ENCODE measurements at places on chromosomes 11 and 22.

- DNase-seq: peak; percentile 78
These were observed 56.1 kb upstream of the PTPRJ start for GRCh38 chr11:47924184-47924691.

DNA sequence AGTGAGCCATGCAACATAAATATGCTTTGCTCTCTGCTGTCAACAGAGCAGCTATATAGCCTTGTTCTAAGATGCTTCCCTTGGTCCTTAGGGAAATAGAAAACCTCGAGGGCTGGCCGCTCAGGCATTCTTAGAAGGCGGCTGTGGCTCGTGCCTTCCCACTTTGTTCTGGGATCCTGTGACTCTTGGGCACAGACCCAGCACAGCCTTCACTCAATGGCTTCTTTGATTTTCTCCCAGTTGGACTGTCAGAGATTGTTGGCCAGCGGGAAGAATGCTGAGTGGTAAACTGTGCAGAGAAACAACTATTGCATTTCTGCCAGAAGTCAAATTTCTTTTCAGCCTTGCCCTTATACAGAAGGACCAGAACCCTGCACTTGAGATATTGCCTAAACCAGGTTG is 9.5 kb upstream of the MICAL2 start:
- peak; percentile 55 for DNase-seq

DNA sequence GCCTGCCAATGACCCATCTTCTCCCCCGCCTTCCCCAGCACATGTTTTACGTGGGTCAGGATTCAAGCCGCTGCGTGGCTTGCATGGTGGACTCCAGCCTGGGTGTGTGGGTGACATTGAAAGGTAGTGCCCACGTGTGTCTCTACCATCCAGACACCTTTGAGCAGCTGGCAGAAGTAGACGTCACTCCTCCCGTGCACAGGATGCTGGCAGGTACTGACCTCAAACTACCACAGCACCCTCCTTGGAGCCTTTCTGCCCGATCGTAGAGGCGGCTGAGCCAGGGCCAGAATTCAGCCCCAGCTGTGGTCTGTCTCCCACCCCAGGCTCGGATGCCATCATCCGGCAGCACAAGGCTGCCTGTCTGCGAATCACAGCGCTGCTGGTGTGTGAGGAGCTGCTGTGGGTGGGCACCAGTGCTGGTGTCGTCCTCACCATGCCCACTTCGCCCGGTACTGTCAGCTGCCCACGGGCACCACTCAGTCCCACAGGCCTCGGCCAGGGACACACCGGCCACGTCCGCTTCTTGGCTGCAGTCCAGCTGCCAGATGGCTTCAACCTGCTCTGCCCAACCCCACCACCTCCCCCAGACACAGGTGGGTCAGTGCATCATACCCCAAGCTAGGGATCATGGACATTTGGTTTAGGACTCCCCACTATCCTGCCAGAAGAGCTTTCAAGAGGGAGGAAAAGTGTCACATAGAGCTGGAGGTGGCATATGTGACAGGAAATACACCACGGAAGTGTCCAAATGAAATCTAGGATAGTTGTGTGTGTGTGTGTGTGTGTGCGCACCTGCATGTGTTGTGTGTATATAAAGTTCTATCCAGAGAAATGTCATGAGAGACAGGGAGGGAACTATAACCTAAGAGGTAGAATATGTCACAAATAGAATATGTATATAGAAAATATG is 10.6 kb upstream of the RELT start:
- no peak for DNase-seq

GRCh38 chr11:12909879-12910278 is 99.2 kb upstream of the RASSF10 start:
- DNase-seq: peak; percentile 31

DNA sequence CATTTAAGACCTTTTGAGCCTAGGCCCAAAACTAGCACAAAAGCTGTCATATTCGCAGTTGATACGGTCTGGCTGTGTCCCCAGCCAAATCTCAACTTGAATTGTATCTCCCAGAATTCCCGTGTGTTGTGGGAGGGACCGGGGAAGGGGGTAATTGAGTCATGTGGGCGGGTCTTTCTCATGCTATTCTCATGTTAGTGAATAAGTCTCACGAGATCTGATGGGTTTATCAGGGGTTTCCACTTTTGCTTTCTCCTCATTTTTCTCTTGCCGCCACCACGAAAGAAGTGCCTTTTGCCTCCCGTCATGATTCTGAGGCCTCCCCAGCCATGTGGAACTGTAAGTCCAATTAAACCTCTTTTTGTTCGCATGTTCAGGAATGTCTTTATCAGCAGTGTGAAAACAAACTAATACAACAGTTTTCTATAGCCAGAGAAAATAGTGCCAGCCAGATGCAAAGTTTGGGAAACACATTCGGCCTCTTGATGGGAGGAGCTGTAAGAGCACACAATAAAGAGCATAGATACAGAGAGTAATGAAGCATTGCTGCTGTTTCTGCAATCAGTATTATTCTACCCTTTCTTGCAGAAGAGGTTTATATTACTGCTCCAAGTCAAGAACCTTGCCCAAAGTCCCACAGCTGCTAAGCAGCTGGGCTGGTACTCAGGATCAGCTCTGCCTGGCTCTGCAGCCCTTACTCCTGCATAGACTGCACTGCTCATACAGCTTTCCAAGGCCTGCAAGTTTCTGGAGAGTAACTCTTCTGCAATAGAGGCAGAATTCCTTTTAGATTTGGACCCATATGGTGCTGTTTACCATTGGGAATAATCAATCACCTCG is 2.0 kb upstream of the ZNF195 start:
- DNase-seq: peak; percentile 48

DNA sequence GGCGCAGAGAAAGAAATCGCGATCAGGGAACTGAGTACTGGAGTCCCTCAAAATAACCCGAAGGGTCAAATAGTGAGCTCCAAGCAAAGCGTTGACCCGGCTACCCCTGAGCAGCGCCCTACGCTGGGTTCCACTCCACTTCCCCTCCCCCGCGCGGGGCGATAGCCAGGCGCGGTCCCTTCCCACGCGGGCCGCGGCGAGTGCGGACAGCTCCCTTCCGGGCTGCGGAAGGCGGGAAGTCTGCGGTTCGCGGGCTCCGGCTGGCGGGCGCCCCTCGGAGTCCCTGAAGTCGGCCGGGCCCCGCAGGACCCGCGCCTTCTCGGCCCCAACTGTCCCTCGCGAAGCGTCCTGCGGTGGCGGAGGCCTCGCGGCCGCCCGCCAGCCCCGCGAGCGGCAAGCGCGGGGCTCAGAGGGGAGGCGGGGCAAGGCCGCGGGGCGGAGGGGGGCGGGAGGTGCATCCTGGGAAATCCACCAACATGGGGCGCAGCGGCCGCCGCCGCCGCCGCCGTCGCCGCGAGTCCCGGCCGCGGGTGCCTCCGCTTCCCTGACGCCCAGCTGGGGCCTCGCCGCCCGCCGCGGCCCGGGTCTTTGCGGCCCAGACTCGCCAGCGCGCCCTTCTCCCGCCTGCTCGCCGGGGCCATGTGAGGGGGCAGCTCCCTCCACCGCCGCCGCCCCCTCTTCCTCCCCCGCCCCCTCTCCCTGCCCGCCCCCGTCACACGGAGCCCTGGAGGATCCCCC is at the start of gene QSER1:
QSER1 (plus strand) TSS at position 457 of the 738 bp plus-strand sequence. CDS start 315 bp downstream, outside the sequence.
- peak; percentile 59 for DNase-seq
